ENCODE measurements at places on chromosomes 12 and 14.

DNA sequence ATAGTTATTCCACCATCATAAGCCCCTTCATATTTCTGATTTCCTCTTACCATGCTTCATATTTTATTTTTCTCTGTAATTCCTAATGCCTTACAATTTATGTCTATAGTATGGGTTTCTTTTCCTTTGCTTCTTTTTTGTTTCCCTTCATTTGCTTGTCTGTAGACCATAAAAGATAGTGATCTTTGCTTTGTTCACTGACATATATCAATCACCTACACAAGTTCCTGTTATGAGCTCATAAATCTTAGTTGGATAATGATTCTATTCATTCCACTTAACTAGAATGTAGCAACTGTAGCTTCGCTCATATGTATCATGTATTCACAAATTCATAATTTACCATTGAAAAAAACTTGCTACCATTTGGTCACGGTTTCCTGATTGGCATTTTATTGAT is 388.8 kb upstream of the ATXN7L3B start:
- DNase-seq = no peak

- DNase-seq = no peak
Measured at GRCh38 chr12:91804533-91804932, 341.1 kb downstream of the BTG1 start.

DNA sequence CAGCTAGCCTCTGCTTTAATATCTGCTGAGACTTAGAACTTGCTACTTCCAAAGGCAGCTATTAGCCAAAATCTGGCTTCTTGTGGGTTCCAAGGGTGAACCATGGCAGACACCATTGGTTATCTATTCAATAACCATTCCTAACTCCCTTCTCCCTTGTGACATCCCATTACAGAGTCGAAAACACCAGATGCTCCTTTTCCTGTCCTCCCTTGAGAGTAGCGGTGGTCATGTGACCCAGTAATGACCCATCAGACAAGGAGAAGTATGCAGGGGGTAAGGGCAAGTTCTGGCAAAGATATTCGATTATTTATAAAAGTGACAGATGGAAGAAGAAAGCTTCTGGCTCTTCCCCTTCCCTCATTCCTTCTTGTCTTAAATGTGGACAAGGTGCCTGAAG is 20.1 kb downstream of the TGFB3 start:
- no peak for DNase-seq

- DNase-seq = no peak
Measured at GRCh38 chr14:88952901-88953300, 128.4 kb downstream of the TTC8 start.

DNA sequence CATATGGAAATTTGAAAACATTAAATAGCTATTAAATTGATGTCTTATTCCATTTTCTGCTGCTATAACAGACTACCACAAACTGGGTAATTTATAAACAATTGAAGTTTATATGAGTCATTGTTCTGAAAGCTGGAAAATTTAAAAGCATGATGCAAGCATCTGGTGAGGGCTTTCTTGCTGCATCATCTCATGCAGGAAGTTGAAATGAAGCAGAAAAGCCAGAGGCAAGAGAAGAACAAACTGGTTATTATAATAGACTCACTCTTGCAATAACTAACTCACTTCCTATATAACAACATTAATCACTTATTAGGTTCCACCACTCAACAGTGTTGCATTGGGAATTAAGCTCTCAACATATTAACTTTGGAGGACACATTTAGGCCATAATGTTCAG is 1277.4 kb downstream of the LRFN5 start:
- no peak for DNase-seq

DNA sequence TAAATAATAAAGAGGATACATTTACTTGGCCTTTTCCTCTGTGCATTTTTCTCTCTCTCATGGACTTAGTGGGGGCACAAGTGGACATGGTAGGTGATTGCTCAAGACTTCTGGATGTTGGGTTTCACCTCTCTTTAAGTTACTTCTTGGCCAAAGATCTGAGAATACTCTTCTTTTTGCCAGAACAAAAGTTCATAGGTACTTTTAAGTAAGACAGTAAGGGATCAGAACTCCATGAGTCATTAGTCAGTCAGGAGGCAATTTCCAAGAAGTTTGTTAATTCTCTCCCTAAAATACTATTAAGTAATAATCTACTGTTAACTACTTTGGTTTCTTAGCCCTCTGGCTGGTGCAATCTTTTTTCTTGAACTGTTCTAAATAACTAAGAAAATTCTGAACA is 84.2 kb downstream of the GRIP1 start:
- DNase-seq = no peak

DNA sequence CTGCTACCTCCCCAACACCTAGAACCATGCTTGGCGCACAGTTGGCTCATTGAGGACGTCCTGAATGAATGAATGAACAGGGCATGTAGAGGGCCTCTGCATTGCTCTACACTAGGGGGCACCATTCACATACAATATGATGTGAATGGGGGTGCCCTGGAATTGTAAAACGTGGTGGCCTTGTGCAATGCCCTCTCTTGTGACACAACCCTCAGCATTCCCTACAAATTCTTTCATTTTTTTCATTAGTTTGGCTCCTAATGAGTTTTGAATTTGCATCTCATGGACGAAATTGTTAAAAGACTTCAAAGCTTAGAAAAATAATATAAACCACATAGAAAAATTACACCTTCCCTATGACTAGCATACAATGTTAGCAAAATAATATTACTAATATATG is 2.3 kb upstream of the DIO2 start:
- DNase-seq = peak; percentile 29

DNA sequence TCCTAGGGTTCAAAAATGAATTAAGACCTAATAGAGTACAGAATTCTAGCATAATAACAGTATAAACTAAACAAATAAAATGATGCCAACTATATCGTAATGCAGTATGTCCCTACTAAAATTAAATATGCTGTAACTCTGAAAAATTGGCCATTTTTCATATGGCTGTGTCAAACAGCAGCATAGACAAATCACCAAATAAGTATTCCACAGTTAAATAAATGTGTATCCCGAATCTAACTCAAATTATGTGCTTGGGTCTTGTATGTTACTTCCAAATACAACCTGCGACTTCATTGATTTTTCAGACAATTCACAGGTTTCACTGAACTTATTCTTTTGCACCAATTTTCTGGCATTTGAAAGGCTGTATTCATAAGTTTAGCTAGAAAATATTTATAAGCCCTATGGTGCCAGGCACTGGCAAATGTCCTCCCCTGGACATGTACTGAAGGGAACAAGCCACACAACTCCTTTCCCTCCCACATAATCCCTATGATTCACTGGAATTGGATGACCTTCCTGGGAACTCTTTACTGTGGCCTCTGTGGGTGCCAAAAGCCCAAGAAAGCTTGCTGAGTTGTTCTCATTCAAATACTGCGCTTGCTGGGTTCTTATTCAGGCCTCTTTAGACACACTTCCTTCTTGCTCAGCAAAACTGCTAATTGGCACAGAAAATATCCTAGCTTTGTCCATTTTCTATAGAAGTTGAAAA is 108.8 kb downstream of the KITLG start:
- DNase-seq = no peak

DNA sequence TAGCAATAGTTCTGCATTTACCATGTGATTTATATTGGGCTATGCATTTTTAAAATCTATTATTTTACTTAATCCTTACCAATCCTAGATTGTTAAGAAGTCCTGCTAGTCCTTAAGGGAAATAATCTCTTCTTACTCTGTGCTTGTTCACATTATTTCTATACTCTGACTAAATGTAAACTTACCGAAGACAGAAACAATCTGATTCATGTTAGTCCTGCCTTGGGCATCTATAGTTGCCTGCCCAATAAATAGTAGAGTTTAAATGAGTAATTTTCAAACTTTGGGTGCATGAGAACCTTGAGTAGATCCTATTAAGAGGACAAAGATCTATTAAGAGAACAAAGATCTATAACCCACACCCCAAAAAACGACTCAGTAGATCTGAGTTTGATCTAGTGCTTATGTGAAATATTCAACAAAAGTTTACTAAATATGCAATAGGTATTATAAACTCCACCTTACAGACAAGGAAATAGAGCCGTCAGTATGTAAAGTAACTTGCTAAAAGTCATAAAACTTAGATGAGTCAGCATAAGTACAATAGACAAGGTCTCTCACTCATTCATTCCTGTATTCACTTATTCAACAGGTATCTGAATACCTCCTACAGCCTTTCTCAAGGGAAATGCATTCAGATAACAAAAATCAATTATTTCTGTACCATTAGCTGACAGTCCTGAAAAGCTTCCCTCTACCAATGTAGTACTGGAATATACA is 127.6 kb downstream of the PAWR start:
- DNase-seq = no peak

DNA sequence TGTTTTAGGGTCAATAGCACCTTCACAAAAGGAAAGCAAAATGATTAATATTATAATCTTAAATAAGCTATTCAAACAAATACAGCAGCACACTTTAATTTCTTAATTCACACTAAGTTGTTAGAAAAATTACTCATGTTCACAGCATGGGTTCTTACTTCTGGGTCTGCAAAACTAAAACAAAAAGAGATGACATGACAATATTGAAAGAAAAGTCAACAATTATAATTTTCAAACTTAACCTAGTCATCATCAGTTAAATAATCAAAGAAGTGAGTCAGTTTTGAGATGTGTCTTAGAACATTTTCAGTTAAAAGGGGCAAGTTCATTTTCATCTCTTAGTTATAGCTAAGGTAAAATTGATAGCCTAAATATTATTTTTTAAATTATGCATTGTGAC is 47.7 kb upstream of the RMST start:
- DNase-seq = no peak

DNA sequence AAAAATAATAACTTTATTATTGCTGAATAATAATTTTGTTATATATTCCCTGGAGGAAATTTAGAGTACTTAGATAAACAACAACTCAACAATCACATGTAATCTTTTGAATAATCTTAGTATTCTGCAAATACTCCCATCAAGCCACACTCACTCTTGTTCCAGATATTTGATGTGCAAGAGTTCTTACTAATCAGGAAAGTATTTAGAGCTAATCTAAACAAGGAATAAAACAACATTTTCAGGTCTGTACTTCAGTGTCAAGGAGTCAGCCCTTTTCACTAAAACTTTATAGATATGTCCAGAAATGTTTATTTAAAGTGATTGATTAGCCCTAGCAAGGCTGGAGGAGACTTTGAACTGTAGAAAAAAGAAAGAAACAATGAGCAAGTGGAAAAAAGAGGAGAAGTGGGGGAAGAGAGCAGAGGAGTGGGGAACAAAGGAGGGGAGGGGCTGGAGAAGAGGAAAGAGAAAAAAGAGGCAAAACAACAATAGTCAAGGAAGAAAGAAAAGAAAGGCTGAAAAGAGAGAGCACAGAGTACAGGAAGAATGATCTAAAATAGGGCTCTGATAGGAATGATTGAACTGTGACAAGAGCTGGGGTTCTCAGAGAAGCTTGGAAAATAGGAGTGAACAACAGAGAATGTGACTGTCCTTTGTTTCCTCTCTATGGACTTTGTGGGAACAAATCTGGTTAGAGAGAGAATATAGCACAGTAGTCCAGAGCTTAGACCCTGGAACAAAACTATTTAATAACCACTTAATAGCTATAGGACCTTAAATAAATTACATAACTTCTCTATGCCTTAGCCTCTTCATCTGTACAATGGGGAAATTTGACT is 238.7 kb downstream of the AKAP6 start:
- no peak for DNase-seq

GRCh38 chr12:101779626-101780025 is 40.4 kb upstream of the SYCP3 start:
- DNase-seq = peak; percentile 46

- DNase-seq = no peak
Measured at GRCh38 chr12:119869720-119870119, 7.4 kb downstream of the CIT start.

- DNase-seq = no peak
Measured at GRCh38 chr14:37061697-37062096, 110.7 kb downstream of the SLC25A21 start.

DNA sequence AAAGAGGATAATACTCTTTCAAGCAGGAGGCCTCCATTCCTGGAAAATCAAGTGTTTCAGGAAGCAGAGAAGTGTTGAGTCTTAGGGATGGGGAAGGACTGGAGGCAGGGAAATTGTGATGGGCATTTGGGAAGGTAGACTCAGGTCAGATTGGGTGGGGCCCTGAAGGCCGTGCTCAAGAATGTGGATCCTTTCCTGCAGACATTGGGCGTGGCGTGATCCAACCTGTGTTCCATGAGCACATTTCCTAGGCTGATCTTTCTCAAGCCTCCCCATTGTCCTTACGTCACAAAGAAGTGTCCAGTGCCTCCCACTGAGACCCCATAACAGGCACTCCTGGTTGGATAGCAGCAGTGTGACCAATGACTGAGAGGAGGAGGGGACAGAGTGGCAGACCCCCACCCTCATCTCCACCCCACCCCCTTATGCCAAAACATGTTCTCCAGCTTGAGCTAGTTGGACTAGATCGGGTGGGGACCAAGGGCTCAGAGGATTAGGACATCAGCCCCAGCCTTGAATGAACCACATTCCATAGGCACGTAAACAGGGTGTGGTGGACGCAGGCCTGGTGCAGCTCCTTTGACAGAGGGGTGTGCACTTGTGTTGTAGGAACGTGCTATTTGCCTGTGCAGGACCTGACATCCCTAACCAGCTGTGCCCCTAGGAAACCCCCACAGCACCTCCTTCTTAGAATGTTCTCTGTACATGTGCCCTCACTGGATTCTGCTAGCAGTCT is 76.8 kb downstream of the TTC9 start:
- no peak for DNase-seq

GRCh38 chr12:84922693-84923092 is 10.1 kb upstream of the SLC6A15 start:
- no peak for DNase-seq

DNA sequence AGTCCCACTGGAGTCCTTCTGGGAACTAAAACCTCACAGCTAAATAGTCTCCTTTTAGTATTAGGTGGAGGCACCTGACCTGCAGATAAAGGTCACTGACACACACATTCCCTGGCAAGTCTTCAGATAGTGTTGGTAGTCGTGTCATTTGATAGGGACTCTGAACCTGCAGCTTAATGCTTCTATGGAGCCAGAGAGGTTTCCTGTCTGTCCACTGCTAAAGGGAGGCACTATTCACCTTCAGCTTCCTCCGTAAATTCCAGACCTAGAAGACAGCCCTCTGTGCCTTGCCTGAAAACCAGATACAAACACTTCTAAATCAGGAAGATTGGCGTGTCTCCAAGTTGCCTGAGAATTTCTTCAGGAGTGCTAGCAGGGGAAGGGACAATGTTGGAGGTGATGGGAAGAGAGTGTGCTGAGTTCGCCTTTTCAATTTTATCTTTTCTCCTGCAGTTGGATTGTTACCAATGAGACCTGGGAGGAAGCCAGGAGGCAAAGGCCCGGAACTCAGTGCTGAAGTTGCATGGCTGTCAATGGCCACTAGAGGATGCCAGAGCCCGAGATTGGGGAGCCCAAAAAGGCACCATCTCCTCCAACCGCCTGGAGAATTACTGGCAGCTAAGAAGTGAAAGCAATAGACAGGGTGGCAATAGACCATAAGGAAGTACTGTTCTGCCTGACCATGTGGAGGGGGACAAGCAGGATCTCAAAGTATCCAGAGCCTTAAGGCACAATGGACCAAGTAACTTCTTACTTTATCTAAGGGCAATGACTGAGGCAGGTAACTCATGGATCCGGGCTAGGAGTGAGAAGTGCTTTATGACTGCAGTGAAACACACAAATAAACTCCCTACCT is 81.6 kb upstream of the SCAF11 start:
- DNase-seq = peak; percentile 42

- no peak for DNase-seq
Measured at GRCh38 chr12:109880938-109881337, 597 bp upstream of the GLTP start.
